ENCODE measurements at places on chromosomes 4 and X.

GRCh38 chr4:36399762-36400353 lies 118.4 kb downstream of the DTHD1 start:
- DNase-seq = peak; percentile 56

- DNase-seq = no peak
Measured at GRCh38 chr4:39367166-39367565, 1.0 kb upstream of the RFC1 start.

DNA sequence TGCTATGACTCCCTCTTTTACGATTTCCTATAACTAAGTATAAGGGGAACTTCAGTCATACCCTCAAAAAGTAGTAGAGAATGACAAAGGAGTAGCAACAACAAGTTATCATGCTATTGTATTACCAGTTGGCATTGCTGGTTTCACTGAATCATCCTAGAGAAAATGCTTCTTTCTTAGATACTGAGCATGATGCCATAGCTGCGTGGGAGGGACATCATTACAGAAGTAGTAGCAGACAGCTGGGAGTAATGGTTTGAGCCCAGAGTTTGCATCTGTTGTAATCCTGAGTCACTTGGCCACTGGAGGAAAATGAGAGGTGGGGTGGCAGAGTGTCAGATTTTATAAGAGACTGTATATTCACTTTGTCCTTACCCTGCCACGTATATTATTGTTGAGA lies 38.6 kb downstream of the MTMR1 start:
- no peak for DNase-seq

DNA sequence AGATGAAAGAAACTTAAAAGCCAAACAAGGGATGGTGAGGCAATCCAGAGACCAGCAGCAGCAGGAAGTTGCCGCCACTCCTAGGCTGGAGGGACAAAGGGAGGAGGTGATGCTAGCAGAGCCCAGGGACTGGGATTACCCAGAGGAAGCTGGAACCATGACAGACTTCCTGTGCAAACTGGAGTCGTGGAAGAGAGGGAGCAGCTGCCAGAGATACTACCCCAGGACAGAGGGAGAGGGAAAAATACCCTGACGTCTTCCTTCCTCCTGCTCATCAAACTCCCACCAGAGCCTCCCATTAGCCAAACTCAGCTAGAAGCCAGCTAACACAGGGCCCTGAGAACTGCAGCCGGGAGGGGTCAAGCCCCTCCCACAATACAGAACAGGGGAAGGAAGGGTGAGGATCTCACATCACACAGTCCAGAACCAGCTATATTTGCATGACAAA lies 101.2 kb upstream of the KLF3 start:
- no peak for DNase-seq

- no peak for DNase-seq
Measured at GRCh38 chr4:186940476-186940875, 216.8 kb upstream of the FAT1 start.

DNA sequence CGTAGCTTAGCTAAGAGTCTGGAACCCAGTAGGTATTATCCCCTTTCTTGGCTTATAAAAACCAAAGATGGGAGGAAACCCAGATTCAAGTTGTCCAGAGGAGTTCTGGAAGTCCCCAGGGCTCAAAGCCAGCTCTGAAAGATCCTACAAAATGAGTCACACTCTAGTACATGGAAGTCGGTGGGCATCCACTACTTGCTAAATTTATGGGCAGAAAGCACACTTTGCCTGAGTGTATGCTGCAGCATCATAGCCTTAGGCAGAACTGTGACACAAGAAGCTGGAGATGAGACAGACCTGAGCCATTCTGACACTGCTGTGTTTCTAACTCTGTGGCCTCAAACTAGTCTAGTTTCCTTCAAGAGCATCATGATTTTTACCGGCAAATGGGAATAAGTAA lies 429.3 kb downstream of the AFF2 start:
- no peak for DNase-seq

DNA sequence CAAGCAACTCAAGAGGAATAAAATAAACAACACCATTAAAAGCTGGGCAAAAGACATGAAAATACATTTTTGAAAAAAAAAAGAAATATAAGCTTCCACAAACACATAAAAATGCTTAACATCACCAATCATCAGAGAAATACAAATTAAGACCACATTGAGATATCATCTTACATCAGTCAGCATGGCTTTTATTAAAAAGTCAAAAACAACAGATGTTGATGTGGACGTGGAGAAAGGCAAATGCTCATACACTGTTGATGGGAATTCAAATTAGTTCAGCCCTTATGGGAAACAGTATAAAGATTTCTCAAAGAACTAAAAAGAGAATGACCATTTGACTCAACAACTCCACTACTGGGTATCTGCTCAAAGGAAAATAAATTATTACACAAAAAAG lies 59.6 kb downstream of the STK32B start:
- no peak for DNase-seq

- DNase-seq = no peak
Measured at GRCh38 chr4:118968005-118968404, 79.4 kb downstream of the SYNPO2 start.

DNA sequence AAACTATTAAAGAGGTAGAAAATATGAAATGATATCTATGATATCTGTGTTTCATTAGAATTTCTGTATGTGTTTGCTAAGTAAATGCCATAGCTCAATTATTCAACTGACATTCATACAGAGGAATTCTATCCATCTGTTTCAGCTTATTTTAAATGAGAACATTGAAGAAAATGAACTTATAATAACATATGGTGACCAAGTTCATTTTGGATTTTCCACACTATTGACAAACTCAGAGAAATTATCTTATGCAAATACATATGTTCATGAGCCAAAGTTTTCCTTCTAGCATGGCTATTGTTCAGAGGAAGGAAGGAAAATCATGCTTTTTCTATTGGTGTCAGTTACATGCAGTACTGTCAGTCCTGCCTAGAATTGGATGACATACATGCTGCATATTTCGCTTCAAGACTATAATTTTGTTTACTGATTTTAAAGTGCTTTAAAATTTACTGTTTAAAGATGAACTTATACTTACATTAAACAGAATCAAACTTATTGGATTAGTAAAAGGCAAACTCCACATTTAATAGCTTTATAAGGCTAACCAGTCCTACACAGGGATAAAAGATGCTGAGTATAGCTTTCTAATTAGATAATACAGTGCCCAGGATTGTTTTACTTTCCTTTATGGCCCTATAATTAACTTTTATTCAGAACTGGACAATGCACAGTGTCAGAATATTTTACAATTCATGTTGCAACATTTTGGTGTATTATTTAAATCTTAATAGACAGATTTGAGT lies 646.2 kb downstream of the TRAM1L1 start:
- no peak for DNase-seq

DNA sequence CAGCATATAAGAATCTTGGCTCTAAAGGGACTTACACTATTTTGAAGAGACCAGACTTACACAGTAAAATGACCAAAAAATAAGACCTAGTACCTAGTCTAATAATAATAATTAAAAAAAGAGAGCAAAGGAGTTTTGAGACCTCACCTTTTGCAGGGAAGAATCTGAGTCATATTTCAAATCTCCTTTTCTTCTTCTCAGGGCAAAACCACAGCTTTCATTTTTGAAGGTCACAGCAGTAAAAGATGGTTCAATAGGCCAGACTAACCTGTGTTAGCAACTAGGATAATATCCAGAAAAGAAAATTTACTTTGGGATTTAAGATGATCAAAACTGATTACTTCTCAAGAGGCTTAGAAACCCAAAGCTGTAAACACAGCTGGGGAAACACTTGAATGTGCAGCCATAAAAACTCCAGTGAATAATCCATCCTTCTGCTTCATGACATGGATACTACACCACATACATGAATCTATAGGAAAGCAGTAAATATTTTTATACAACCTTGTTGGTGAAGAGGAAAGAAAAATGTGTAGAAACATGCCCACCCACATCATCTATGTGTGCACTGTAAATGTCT lies 25.9 kb upstream of the LNX1 start:
- DNase-seq = no peak

- DNase-seq = no peak
Measured at GRCh38 chr4:26085551-26085950, 171.5 kb downstream of the SMIM20 start.

- DNase-seq = no peak
Measured at GRCh38 chr4:6825403-6825802, 42.9 kb downstream of the KIAA0232 start.

DNA sequence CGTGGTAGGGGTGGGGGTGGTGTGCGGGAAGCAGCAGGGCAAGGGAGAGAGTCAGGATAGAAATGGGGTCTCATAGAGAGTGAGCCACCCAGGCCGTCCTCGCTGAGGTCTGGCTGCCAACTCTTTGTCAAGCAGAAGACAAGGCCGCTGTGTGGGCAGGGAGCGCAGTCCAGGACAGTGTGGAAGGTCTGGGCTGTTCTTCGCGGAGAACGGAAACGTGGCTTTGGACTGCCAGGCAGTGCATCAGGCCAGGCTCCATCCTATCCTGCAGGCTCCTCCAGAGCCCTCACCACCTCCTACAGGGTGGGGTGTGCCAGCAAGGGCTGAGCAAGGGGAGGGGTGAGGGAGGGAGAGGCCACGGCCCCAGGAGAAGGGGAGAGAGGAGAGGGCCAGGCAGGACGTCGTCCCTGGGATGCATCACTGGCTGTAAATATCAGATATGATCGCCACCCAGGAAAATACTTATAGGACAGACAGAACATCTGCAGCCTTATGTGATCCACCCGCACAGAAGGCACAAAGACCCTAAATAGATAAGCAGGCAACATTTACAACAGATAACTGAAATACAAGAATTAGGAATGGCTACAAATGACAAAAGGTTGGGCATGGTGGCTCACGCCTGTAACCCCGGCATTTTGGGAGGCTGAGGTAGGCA lies 85.3 kb downstream of the ABLIM2 start:
- no peak for DNase-seq

DNA sequence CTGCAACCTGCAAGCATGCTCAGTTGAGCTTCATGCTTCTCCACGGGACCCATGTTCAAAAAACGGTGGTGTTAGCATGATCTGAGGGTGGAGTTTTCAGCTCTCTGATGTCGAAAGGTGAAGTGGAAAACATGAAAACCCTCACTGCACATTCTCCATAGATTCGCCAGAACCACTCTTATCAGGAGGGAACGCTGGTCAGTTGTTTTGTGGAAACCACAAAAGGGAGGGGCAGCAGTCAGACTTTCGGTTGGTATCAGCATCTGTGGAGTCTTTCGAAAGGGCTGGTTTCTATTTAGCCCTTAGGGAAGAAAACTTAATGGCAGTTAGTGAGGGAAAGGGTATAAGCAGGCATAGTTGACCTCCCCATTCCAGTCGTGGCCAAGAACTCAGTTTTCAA lies 12.6 kb downstream of the PPA2 start:
- DNase-seq = no peak

GRCh38 chrX:41705042-41705441 lies 16.3 kb downstream of the GPR34 start:
- DNase-seq = no peak

DNA sequence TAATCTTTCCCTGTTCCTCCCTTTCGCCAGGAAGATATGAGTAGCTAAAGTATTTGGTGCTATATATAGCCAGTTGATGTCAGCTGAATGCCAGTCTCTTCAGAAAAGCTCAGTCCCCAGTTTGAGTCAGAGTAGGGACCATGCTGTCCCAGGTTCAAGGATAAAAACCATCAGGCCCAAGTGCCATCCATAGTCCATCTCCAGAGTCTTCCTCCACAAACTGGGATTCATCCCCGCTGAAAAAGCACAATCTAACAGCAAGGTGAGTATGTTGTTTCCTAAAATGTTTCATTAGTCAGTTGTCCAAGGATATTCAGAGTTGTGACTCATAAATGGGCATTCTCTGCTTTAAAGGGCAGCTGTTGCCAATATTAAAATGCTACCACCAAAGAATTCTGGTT lies at the start of gene MYOZ2:
Gene MYOZ2, plus strand, starts transcription at position 112 of the 401 bp plus-strand sequence. CDS start 694 bp downstream, outside the sequence.
- no peak for DNase-seq

GRCh38 chrX:149516604-149517003 lies 11.5 kb upstream of the IDS start:
- DNase-seq = no peak

- no peak for DNase-seq
Measured at GRCh38 chr4:157509341-157509740, 288.8 kb downstream of the GRIA2 start.

DNA sequence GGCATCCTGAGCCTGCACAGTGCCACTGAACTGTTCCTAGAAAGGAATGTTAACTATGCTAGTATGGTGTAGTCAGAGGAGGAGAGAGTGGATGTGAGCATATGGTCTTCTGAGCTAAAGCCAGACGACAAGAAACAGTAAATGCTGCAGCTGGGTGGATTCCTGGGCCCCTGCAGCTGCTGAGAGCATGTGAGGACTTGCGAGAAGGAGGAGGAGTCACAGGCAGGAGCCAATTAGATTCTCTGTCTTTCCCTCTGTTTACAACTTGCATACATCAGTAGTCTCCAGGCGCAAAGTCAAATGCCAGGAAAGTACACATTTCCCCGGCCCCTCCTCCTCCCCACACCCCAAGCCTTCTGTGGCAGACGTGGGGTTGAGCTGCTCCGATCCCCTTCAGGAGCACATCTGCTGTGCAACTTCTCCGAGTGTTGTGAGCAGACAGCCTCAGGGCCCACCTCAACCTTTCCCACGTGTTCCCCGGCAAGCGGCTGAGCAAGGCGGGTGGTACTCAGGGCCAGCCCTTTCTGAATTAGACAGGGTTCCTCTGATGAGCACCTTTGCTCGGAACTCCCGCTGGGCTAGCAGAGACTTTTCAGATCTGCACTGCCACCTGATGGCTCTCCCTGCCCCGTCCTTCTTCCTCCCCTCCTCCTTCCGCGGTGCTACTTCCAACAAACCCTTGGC lies 108.7 kb upstream of the ATP6AP2 start:
- no peak for DNase-seq

DNA sequence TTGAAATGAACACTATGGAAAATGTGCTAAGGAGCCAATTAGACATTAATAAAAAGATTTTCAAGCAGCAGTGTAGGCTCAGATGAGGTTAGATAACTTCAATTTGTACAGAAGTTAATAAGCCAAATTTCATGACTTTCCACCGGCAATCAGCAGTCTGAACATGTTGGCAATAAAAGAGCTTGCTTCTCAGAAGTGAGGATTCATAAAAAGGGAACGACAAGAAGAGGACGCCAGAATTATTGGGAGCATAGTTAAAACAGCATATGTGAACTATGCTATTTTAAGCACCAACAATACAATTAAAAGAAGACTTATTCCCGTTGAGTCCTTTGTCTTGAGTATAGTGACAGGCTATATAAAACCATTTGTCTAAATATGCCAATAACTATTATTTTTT lies 785.3 kb downstream of the ADGRL3 start:
- DNase-seq = no peak

GRCh38 chr4:92241094-92241493 lies 62.7 kb upstream of the GRID2 start:
- no peak for DNase-seq

DNA sequence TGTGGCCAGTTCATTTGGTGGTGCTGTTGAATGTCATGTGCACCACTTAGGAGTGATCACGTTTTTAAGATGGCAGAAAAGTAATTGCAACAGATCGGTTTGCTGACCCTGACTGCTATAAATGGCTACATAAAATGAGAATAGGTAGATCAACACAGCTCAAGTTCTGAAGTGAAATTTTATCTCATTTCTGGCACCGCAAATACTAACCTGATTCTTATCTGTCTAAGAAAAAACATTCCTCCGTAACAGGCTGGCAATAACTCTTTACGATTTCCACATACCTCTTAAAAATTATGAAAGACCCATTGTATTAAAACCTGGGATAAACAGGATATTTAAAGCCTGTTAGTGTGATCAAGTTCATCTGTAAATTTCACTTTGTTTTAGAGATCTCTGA lies 387.5 kb downstream of the PDGFC start:
- DNase-seq = no peak
